Fibroblast of gingiva (primary cell): ENCODE measurements at places on chromosomes 6 and 20.

DNA sequence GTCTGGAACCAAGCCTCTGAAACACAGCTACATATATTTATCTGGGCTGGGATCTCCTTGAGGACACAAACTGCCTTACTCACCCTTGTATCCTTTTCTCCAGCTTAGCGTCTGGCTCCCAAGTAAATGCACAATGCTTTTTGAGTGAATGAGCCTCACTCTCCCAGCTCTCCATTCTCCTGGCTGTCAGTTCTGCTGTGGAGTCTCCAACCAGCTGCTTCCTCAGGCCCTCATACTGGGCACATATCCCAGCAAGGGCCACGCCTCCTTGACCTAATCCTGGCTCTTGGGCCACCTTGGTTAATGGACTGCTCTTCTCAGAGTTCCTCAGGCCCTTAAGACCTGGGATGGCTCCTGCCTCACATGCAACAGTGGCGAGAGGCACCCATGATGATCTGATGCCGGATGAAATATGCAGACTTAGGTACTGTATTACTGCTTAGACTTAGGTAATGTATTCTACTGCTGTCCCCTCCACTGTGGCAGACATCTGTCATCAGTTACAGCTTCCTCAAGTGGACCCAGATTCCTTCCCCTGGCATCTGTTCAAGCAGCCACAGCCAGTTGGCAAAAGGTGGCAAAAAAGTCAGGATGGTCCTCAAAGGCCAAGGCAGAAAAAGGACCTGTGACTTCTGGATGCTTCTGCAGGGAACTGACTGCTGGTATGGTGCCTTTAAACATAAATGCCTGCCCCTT lies 16.5 kb downstream of the SNHG17 start:
- peak; percentile 63 for DNase-seq

GRCh38 chr6:113860181-113860955 lies 3.2 kb downstream of the MARCKS start:
- peak; percentile 19 for DNase-seq

DNA sequence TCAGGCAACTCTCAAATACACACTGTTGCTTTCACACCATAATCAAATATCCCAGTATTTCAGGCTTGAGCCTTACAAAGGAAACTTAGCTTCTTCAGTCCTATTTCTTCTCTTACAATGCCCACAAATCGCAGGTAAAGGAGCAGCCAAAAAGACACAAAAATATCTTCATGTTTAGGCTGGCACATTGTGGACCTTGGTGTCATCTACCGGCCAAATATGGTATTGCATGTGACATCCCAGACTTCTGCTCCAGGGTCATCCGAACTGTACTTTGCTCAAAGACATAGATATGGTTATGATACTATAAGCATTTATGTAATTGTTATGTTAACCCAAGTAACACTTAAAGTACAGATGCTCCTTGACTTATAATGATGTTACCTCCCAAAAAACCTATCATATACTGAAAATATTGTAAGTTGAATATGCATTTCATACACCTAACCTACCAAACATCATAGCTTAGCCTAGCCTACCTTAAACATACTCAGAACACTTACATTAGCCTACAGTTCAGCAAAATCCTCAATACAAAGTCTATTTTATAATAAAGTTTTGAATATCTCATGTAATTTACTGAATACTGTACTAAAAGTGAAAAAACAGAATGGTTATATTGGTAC lies 4.6 kb downstream of the OR2H2 start:
- peak; percentile 39 for DNase-seq

GRCh38 chr6:64505312-64505711 lies 869.7 kb downstream of the PHF3 start:
- no peak for DNase-seq

GRCh38 chr6:3575701-3576100 lies 118.9 kb upstream of the SLC22A23 start:
- DNase-seq, result no peak

DNA sequence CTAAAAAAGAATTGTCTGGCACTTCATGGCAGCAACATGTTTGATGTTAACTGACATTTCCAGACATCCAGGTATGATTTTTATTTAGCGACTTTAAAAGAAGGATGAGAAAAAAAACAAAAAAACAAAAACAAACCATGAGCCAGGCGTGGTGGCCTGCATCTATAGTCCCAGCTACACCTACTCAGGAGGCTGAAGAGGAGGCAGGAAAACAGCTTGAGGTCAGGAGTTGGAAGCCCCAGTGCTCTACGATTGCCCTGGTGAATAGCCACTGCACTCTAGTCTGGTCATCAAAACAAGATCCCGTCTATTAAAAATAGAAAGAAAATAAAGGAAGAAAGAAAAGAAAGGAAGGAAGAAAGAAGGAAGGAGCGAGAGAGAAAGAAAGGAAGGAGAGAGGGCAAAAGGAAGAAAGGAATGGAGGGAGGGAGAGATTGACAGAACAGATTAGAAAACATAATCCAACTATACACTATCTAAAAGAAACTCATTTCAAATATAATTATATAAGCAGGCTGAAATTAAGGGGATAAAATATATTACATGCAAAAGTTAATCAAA lies 141.6 kb downstream of the TRIM27 start:
- DNase-seq, result no peak

- DNase-seq, result peak; percentile 35
Observed at GRCh38 chr6:137159912-137160311, 13.5 kb downstream of the IL22RA2 start.

- peak; percentile 13 for DNase-seq
Observed at GRCh38 chr6:104527761-104528415, 331.8 kb downstream of the HACE1 start.

- DNase-seq, result no peak
Observed at GRCh38 chr20:58137236-58137635, 91.2 kb downstream of the ANKRD60 start.

GRCh38 chr6:165091121-165091785 lies 218.2 kb downstream of the C6orf118 start:
- no peak for DNase-seq

DNA sequence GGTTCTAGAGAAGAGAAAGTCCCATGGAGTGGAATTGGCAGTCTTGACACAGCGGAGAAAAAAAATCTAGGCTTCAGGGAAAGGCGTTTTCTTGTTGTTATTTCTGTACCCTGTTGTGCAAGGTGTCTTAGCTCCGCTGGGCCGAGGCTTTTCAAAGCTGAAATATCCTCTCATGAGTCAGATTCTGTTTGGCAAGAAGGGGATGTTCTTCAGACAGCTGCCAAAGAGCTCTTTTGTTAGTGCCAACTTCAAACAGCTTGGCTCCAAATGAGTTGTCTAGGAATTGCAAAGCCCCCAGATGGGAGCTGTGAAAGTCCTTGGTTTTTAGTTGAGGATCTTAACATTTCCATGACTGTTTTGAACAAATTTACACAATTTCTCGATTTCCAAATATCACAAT lies 45.6 kb downstream of the LRRN4 start:
- peak; percentile 98 for DNase-seq

DNA sequence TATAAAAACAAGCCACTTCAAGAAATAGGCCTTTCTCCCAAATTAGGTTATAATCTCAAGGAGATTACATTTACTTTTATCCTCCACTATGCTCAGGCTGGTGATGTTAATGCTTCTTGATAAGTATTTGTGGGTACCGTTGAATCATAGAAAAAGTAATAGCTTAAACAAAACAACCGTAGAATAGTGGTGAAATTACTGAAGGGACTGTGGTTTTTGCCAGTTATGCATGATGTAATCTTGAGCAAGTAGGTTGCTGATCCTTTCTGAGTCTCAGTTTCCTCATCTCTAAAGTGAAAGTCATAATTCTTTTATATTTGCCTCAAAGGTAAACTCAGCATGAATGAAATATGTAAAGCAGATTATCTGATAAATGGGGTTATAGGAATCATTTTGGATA lies 187.3 kb upstream of the JAG1 start:
- DNase-seq, result peak; percentile 64

DNA sequence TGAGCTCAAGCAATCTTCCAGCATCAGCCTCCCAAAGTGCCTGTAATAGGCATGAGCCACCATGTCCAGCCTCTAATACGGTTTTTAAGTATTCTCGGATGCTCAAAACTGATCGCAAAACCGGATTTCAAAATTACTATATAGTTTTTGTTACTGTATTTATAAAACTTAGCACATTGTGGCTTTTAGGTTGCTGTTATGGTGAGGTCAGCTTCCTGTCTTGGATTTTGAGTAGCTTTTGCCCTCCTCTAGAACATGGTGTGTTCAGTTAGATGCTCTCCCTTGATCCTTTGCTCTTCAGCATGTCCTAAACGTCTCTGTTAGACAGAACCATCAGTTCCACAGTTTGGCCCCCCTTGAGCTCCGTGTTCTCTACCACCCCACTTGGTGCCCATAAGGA lies 96.2 kb downstream of the RPP40 start:
- DNase-seq, result no peak

DNA sequence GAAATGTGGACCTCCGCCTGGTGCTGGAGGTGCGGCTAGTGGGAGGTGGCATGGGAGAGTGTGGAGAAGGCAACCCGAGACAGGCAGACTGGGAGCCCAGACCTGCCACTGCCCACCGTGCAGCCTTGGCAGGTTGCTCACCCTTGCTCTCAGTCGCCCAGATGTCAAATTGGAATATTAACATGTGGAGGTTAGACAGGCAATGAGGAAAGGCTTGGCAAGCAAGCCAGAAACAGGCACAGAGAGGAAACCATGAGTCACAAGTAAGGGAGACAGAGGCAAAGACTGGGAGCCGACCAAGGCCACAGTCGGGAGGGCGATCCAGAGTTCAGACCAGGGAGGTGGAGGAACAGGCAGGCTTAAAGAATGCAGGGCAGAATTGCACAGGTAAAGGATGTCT lies 178.2 kb downstream of the FOXC1 start:
- DNase-seq, result peak; percentile 43

GRCh38 chr20:51531141-51531710 lies 11.3 kb downstream of the NFATC2 start:
- no peak for DNase-seq

GRCh38 chr6:152595499-152595898 lies 41.7 kb downstream of the SYNE1 start:
- peak; percentile 19 for DNase-seq

GRCh38 chr6:109485266-109485935 lies 2.4 kb upstream of the ZBTB24 start:
- no peak for DNase-seq

DNA sequence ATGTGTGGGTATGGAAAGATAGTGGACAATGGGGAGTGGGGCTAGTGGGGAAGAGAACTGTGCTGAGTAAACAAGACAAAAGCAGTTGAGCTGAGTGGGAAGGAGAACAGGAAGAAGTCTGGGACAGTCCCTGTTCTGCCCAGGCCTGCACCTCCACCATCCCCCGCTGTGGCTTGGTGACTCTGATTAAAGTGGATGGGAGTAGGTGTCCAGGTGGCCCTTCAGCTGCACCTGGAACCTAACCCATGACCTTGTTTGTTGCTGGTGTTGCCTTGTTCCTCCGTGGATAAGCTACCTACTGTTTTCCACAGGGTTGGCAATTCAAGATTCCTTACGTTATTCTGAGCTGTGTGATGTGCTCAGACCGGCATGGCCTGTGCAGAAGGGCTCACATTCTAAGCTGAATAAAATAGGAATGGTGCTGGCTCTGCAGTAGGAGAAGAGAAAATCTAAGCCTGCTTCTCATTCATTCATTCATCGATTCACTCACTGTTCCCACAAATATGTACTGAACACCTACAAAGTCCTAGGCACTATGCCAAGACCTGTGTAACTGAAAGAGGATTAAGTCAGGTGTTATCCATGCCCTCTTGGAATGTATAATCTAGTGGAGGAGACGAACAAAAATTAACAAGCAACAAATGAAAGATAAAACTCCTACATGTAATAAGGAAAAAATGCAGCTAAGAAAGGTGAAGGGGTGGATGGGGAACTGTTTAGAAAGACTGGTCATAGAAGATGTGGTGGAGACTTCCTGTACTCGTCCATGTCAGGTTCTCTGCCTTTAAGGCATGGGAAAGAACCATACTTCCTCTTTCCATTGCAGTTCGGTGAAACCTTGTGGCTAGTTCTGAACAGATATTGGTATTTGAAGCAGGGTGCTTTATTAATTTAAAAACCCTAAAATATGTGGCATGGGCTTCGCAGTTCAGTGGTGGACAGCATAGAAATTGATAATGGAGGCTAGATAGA lies 10.1 kb upstream of the CALHM6 start:
- no peak for DNase-seq
